ENCODE measurements at places on chromosomes 12 and 14.

DNA sequence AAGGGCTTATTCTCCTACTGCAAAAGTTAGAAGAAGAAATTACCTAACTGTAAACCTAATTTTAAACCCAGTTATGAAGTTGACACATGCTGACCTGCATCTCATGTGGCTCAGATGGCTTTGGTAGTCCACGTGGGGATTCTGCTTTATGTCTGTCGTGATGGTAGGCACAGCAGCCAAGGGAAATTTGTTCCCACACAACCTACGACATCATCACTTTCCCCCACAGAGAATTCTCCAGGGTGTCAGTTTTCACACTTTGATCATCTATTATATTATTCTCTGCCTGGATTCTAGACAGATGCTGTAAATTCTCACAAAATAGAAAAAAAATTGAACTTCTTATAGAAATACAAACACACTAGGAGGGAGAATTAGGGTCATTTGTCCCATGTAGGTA is 70.6 kb downstream of the PTHLH start:
- no peak for DNase-seq

- no peak for DNase-seq
Measured at GRCh38 chr12:57323416-57323815, 72.4 kb upstream of the STAC3 start.

DNA sequence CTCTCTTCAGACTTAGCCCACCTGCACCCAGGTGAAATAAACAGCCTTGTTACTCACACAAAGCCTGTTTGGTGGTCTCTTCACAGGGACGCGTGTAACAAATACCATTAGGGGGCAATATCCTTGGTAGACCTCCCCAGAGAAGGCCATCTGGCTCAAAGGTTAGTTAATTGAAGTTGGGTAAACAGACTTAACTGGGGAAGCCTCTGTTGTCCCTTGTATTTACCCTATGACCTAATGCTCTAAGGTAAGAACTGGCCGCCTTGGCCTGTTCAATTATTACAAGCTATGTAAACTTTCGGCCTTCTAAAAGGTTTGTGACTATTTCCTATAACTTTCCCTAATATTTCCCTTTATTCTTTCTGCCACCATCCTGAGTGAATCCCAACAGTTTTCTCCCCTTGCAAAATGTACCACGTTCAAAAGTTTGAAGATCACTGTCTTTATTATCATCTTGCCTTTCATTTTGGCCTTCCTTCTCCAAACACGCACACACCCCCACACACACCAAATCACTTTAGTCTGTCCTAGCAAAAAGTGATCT is 15.3 kb upstream of the LYZ start:
- no peak for DNase-seq

DNA sequence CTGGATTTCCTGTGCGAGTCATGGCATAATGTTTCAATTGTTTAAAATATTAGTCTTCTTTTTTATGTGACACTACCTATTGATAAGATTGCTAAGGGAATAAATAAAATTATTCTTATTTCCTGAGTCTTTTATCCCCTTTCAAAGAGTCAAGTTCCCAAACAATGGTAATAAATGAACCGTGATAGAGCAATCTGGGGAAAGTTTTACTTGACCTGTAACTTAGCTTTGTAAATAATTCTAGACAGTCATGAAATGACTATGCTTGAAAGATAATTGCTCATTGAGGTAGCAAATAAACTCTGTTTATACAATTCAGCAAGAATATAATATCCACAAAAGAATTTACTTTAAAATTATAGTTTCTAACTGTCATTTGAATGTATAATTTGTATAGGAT is 82.1 kb downstream of the TSPAN8 start:
- no peak for DNase-seq

GRCh38 chr12:49777800-49778748 is 36.7 kb downstream of the TMBIM6 start:
- DNase-seq, result no peak

GRCh38 chr14:68561531-68562007 is 231.3 kb downstream of the ZFP36L1 start:
- no peak for DNase-seq

GRCh38 chr14:64680013-64680713 is 24.1 kb upstream of the PLEKHG3 start:
- no peak for DNase-seq

- no peak for DNase-seq
Measured at GRCh38 chr12:5438671-5439200, 6.8 kb downstream of the NTF3 start.

DNA sequence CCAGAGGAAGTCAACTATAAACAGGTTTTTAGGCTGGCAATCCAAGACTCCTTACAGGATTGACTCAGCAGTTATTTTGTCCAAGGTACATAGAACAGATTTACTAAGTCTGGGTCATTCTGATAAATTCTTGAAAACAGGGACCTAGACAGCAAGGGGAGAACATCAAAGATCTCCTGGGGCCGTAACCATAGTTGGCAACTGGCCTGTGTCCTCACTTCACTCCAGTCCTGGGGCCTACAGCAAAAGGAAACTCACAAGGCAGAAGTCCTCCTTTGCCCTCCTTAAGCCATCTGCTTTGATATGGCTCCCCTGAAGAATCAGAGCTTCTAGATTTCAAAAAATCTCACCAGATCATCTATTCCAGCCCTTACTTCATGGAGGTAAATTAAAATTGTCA is 207.2 kb upstream of the IGF1 start:
- no peak for DNase-seq

DNA sequence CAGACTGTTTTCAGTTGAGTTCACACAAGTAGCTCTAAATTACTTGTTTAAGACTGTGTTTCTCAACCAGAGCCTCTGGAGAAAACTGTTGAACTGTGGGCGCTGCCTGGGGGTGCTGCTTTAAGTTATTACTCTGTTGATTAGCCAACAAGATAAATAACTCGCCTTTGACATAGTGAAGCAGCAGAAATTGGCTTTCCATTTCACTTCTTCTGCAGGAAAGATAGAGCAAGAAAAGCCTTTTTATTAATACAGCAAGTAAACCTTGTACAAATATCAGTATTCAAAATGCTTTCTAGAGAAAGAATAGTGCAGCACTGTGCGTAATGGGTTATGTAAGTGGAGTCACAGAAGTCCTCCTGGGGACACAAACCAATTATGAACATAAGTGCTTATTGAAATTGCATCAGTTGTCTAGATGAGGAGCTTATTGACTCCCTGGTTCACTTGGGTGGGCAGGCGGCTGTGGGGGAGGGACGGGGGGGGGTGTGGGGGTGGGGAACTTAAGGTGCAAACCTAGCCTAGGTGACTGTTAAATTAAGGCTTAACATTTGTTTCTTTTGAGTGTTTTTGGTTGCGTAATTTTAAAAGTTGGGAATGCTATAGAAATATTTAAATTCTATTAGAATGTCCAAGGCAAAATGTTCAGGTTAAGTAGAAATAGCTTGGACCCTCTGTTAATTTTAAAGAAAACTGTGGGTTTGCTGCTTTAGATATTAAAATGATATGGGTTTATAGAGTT is 6.3 kb downstream of the FRS2 start:
- DNase-seq, result no peak

DNA sequence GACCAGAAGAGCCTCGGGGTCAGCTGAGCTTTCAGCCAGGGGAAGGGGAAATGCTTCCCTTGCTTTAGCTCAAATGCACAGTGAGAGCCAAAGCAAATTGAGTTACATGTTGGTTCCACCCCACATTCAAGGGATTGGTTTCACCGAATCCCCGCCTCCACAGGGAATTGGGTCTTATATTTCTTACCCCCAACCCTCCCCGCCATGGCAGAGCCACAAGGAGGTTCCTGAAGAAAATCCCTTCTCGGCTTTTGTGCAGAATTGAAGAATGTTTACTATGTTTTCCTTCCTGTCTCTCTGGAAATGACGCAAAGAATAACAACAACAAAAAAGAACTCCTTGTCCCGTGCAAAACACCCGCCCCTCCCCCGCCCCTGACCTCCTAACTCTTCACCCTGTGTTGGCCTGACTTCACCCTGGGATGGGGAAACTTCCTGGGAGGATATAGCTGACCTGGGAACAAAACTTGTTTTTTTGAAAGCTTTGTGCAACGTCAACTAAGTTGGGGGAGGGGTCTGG is 21.9 kb upstream of the CIPC start:
- DNase-seq, result no peak

DNA sequence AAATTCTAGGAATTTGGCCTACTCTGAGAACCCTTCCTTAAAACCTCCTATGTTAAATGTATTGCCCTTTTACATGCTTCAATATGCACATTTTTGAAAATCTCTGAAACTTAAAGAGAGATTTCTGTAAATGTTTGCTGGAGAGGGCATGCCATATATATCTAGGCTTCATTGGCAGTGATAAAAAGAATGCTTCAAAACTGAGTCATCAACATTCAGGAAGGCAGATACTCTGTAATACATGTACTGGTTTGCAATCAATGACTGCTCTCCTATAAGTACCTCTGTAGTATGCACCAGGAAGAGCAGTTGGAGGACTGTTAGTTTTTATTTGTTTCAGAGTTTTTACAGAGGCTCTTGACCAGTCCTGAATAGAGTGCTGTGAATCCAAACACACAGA is 739.9 kb downstream of the SLC16A7 start:
- no peak for DNase-seq

DNA sequence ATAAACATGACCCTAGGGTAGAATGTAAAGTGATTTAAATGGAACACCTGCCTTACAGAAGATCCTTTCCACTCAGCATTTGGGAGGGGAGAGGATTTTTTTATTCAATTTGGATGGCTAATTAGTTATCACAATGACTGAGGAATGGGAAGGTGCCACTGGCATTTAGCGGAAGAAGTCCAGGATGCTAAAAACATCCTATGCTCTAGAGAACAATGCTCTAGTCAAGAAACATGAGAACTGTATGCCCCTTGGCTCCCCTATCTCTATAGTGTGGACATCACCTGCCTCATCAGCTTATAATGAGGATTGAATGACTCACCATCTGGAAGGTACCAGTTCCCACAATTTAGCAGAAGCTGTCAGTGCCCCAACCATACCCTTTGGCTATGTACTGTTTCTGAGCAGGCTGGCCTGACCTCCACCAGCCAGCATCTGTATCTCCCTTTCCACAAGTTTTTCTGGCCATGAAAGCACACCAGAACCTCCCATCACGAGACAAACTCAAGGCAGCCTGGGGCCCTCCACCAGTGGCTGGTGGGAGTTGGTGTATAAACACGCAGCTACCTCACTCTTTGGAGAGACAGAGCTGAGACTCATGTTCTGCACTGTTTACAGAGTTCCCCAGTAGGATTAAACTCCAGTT is 109.7 kb upstream of the VASH1 start:
- DNase-seq, result no peak

DNA sequence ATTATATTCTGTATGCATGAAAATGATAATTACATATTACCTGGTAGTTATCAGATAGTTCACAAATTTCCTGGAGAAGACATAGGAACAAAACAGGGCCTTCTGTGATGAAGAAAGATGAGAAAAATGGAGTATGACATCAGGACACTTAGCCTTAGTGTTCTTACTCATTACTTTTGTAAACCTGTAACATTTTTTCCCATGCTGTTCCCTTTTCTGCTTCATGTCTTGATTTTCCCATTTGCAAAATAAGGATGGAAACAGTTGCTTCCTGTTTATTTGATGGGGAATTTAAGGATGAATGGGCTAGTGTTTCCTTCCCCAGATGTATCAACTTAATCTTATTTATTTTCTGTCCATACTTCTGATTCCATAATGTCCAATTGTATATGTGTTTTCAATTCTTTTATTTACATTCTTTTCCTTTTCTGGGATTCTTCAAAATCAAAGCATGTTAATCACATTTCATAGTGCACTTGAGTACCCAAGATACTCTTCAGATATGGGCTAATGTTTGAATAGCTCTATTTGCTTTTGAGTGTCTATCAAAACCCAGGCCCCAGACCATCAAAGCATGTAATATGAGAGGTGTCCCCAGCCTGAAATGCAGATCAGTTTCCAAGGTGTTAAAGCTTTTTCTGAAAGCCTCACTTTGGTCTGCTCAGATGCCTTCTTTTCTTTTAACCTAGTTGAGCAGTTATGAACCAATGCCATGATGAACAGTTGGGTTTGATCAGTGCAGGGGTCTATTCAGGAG is 260.5 kb downstream of the RAD51B start:
- DNase-seq, result no peak

Measured in cortex of kidney (tissue), 1 donor.